ENCODE measurements at places on chromosomes 2 and 18. TPM values are rescaled to one million over a fixed set of nuclear protein-coding genes. Genes with fewer than 3 reads are reported as not detected.

The PMAIP1 gene
- total RNA-seq = 23.4 TPM

The VIT gene
- total RNA-seq = not detected

The CCDC74B gene
- not detected for total RNA-seq

The ST6GAL2 gene
- 21.3 TPM for total RNA-seq

The TSPYL6 gene
- under 0.01 TPM for total RNA-seq
